Bronchus fibroblast of lung (primary cell): ENCODE measurements at places on chromosomes 2 and 18. TPM values are rescaled to one million over a fixed set of nuclear protein-coding genes. Genes with fewer than 3 reads are reported as not detected.

Gene FHL2
- total RNA-seq = 172 and 185 TPM in 2 replicates

Gene CABLES1
- 1.5 and 1.8 TPM in 2 replicates for total RNA-seq

Gene FZD7
- total RNA-seq = 30.6 and 31.8 TPM in 2 replicates

Gene KIF1A
- 0.17 TPM in 1 of 2 replicates, not detected in the other for total RNA-seq

Gene LAMA1
- total RNA-seq = 6.2 and 7.0 TPM in 2 replicates

Gene TIMM21
- total RNA-seq = 42.5 and 45.9 TPM in 2 replicates

Gene HPCAL1
- 62.0 and 74.1 TPM in 2 replicates for total RNA-seq

Gene ANTXR1
- 23.8 and 24.5 TPM in 2 replicates for total RNA-seq

Gene CCDC74A
- total RNA-seq = 14.6 and 15.5 TPM in 2 replicates

Gene ASXL2
- 5.1 and 6.1 TPM in 2 replicates for total RNA-seq
